ENCODE measurements at places on chromosomes 6 and 20.
A peak's percentile ranks its signal among the peaks of the same experiment; 100 is the strongest.

DNA sequence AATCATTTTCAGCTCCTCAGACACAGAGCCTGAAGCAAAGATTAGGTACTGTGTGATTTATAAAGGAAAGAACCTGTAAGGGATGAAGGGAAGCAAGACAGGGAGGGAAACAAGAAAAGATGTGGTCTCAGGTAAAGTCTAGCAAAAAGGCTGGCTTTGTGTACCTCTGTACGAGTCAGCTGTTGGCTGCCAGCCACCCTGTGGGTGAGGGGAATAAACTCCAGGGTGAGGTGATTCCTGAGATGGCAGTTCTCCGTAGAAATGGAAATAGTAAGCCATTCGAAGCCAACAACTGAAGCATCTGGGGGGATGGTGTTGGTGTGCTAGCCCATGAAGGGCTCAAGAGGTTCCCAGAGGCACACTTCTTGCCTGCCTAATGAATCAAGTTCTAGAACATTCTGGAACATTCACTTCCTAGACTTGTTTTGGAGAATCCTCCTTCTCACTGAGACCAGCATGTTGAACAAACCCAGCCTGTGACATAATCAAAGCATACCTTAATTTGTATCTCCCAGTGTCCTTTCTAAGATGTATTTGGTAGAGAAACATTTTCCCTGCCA is 10.6 kb upstream of the TTPAL start:
- DNase-seq = no peak
- H3K36me3 ChIP-seq = no peaks in the 10 kb centered on the region
- H3K27me3 ChIP-seq = peaks cover 23% of the 10 kb centered on the region
- no peak overlapping the region for H3K4me3 ChIP-seq
- no peak overlapping the region for H3K27ac ChIP-seq
- peaks cover 8% of the 10 kb centered on the region for H3K4me1 ChIP-seq

- peaks cover 5% of the 10 kb centered on the region for H3K4me1 ChIP-seq
- DNase-seq = no peak
- H3K4me3 ChIP-seq = no peak overlapping the region
These were observed 144.7 kb upstream of the SLC22A23 start for GRCh38 chr6:3601570-3601969.

DNA sequence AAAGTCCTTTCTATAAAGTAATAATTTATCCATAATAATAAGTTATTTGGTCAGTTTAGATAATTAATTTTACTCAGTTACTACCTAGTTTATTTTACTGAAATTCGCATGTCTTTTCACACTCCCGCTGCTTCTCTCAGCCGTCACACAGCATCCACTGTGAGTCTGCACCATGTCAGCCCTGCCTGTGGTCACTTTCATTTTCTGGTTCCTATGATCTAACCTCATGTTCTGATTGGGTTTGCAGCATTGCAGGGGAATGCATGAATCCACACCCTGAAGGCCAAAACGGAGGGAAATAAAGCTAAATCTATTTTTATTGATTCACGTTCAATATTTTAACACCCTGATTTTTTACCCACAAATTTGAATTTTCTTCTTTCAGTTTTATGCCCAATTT is 47.4 kb downstream of the PDE10A start:
- peaks cover 27% of the 10 kb centered on the region for H3K4me1 ChIP-seq
- no peak for DNase-seq

DNA sequence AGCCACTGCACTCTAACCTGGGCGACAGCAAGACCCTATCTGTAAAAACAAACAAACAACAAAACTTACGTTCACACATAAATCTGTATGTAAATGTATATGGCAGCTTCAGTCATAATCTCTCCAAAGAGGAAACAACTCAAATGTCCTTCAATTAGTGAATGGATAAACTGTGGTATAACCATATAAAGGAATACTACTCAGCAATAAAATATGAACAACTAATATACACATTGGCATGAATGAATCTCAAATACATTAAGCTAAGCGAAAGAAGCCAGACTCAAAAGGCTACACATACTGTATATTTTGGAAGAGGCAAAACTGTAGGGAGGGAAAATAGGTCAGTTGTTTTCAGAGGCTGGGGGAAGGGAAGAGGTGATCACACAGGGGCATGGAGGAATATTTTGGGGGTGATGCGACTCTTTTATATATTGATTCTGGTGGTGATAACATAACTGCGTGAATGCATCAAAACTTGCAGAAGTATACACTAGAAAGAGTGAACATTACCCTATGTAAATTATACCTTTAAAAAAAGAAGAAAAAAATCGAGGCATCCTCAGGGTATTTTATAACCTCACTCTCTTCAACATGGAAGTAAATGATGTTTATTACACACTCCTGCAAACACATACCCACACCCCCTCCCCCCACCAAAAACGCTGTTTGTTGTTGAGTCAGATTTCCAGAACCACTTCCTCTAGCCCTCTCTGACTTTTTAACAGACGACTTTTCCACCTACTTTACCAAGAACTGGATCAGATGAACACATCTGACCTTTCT is 115.2 kb upstream of the RNF24 start:
- H3K4me1 ChIP-seq = peaks cover 29% of the 10 kb centered on the region
- no peak overlapping the region for H3K4me3 ChIP-seq
- peak overlapping the region; percentile 57 for H3K27ac ChIP-seq
- H3K36me3 ChIP-seq = no peaks in the 10 kb centered on the region

DNA sequence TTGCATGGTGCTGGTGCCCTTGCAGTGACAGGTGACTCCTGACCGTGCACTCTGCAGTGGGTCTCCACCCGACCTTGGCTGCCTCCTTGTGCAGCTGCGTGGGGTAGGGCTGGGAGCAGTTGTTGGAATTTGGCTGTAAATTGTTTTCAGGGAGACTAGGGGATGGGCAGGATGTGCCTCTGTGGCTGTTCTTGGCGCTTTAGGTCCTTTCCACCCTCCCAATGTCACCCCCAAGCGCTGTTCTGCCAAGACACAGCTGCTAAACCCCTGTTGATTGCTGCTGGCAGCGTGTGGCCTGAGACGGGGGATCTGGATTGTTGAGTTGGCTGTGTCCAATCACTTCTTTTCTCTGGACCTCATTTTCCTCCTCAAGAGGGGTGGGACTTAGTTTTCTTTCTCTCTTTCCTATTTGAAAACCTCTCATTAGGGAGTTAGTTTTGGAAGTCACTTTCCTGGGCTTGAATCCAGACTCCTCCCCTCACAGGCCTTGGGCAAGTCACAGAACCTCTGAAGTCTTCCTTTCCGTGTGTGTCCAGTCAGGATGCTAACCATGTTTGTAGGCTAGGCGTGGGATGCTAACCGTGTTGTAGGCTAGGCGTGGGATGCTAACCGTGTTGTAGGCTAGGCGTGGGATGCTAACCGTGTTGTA is 8.5 kb downstream of the IGF2R start:
- peaks cover 5% of the 10 kb centered on the region for H3K36me3 ChIP-seq
- H3K27me3 ChIP-seq = no peaks in the 10 kb centered on the region
- H3K4me1 ChIP-seq = peaks cover 91% of the 10 kb centered on the region
- DNase-seq = no peak
- no peak overlapping the region for H3K4me3 ChIP-seq
- H3K27ac ChIP-seq = peak overlapping the region; percentile 1

DNA sequence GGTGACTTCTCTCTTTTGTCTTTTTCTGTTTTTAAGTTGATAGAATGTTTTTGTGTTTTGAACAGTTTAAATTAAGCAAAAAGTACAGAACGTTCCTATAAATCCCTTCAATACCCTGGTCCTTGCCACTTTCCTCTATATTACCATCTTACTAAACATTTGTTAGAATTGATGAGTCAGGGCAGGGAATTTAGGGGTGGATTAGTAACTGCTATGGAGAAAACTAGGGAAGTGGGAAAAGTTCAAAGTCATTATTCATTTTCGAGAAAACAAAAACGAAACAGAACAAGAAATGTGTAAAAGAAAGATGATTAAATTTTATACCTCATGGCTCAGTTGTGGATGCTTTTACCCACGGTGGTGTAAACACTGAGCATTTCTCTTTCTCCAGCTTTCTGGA is 240.4 kb upstream of the SULF2 start:
- H3K36me3 ChIP-seq = peaks cover 8% of the 10 kb centered on the region
- H3K27me3 ChIP-seq = peaks cover 8% of the 10 kb centered on the region
- no peak overlapping the region for H3K27ac ChIP-seq

- no peak overlapping the region for H3K4me3 ChIP-seq
- H3K36me3 ChIP-seq = peaks cover 9% of the 10 kb centered on the region
- DNase-seq = no peak
- H3K27ac ChIP-seq = peak overlapping the region; percentile 55
- peaks cover 7% of the 10 kb centered on the region for H3K27me3 ChIP-seq
These were observed 371.4 kb downstream of the HDGFL1 start for GRCh38 chr6:22940581-22941290.

DNA sequence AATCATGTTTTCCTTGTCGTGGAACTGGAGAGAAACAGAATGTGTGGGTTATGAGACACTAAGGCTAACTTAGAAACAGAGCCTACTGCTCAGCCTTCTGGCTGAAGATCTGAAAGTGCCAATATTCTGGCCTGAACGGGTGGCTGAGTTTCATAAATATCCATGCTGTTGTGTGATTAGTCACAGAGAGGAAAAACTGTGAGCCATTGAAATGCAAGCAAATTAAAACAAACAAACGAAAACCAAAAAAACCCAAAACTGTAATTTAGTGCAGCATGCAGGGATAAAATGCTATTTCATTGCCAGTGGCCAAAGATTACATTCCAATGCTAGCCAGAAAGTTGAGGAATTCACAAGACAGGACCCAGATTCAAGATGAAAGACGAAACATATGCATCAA is 315.1 kb downstream of the UBE3D start:
- peak overlapping the region; percentile 3 for H3K27ac ChIP-seq
- DNase-seq = no peak
- H3K4me1 ChIP-seq = no peaks in the 10 kb centered on the region
- no peak overlapping the region for H3K4me3 ChIP-seq

DNA sequence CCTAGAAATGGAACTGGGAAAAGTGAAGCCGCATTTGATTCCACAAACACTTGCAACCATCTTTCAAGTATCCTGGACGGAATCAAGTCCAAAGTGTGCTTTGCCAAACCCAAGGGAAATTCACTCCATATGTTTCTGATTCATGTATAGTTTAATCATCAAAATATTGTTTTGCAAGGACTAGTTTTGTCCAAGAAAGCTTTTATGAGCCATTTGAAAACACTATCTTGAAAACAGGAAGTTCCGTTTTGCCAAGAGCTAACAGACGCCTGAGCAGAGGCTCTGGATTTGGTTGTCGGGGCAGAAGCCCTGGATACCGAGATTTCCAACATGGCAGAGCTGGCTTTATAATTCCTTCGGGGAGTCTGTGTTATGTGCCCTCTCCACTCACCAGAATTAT is 251.1 kb downstream of the PHACTR1 start:
- no peaks in the 10 kb centered on the region for H3K36me3 ChIP-seq
- no peak overlapping the region for H3K27ac ChIP-seq
- H3K4me3 ChIP-seq = no peak overlapping the region
- peaks cover 21% of the 10 kb centered on the region for H3K27me3 ChIP-seq
- DNase-seq = no peak

GRCh38 chr6:73028893-73029450 is 196.3 kb downstream of the KHDC1L start:
- no peak for DNase-seq
- no peak overlapping the region for H3K4me3 ChIP-seq
- no peaks in the 10 kb centered on the region for H3K36me3 ChIP-seq
- H3K4me1 ChIP-seq = peaks cover 34% of the 10 kb centered on the region

DNA sequence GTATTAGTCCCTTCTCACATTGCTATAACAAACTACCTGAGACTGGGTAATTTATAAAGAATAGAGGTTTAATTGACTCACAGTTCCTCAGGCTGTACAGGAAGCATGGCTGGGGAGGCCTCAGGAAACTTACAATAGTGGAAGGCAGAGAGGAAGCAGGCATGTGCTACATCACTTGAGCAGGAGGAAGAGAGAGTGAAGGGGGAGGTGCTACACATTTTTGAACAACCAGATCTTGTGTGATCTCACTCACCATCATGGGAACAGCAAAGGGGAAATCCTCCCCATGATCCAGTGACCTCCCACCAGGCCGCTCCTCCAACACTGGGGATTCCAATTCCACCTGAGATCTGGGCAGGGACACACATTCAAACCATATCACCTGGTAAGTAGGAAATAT is 630.6 kb downstream of the QKI start:
- H3K27ac ChIP-seq = no peak overlapping the region
- no peaks in the 10 kb centered on the region for H3K36me3 ChIP-seq
- H3K4me1 ChIP-seq = no peaks in the 10 kb centered on the region
- no peak for DNase-seq
